ENCODE measurements at places on chromosomes 3 and 15. TPM values are rescaled to one million over a fixed set of nuclear protein-coding genes. Genes with fewer than 3 reads are reported as not detected.

DNA sequence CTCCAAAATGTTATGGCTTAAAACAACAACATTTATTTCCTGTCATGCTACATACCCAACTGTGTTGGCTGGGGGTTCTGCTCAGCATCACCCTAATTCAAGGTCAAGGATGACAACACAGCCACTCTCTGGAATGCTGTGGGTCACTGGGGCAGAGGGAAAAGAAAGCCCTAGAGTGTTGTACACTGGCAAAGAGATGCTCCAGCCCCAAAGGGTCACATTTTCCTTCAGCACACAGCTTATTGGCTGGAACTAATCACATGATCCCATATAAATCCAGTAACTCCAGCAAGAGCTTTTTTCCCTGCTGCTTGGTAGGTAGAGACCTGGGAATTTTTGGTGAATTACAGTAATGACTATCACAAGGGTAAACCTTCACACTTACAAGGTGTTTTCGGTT is 1041.4 kb downstream of the NTRK3 start:
- no peak for DNase-seq

GRCh38 chr3:59632760-59633573 is 583.1 kb upstream of the CFAP20DC start:
- no peak for DNase-seq

DNA sequence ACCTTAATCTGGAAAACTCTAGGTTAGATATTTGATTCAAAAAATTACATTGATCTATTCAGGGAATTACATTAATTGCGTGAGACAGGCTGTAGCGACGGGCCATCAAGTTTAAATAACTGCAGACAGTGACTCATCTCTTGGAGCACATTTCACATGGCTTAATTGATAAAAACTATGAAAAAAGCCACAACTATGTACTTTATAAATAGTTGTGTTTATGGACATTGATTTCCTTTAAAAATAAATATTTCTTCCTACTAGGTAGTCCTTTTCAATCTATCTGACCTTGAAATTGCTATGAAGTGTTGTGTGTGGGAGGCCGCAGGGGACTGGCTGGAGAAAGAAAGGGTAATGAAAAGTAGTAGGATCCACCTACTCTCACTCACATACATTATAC is 157.8 kb downstream of the IL1RAP start:
- DNase-seq, result no peak

DNA sequence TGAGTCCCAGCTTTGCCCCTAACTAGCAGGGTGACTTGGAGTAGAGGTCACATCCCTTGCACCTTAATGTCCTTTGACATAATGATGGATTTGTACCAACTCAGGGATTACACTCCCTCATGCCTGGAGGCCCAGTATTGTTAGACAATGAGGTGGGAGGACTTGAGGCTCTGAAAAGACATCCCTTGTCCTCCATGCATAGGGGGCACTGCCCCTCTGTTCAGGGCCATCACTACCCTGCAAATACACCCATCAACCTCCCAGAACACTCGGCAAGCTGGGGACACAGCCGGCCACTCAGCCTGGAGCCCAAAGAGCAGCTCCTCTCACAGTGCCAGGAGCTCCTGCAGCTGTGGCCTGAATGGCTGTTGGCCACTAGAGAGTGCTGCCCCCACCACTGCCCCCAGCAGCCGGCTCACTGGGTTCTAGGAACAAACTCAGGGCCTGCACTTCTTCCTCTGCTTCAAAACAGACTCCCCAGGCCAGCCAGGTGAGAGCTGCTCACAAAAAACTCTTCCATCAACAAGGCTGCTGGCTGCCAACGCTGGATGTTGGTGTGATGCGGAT is 90.2 kb downstream of the GABRB3 start:
- DNase-seq, result no peak

DNA sequence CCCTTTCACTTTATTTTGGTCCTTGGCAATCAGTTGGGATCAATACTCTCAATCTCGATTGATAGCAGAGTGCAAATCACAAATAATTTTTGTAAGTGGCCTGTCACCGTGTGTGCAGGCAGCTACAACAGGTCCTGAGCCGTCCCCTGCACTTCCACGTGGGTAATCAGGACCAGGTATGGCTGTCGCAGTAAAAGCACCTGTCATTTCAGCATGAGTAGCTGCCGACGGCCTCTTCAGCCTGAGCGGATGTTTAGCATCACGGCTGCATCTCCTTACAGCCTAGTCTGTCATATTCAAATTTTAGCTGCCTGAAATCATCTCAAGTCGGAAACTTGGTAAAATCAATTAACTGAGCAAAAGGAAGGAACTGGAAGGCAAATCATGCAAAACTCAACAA is 53.0 kb upstream of the FOXP1 start:
- DNase-seq, result no peak

- no peak for DNase-seq
These were observed 41.6 kb downstream of the IQCH start for GRCh38 chr15:67296188-67296587.

- DNase-seq, result no peak
These were observed 4.5 kb upstream of the MNS1 start for GRCh38 chr15:56469483-56469882.

GRCh38 chr3:194312743-194313281 is 38.3 kb downstream of the CPN2 start:
- DNase-seq, result no peak

DNA sequence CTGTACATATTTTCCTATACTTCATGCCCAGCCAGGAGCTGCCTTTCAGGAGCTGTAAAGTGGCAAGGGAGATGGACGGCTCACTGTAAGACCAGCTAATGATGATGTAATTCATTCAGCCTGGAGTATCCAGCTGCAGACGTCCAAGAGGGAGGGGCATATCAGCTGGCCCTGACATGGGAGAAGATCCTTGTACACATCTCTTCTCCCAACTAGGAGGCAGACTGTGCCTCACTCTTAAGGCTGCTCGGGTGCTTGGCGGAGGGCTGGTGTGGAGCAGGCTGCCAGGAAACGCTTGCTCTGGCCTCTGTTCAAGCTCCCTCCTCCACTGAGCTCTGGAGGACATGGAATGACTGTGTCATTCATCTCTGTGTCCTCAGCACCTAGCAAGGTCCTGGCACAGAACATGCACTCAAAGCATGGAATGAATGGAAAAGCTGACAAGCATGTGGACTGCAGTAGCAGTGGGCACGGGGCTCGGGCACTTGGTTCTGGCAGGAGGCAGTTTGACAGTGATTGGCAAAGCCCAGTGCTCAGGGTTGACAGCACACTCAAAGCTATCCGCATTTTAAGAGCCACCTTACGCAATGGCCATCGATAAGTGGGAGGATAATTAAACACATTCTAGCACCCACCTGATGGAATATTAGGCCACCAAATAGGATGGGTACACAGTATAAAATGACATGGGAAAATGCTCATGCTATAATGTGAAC is 72.4 kb downstream of the TBC1D2B start:
- DNase-seq, result no peak

- no peak for DNase-seq
These were observed 26.0 kb downstream of the TM4SF18 start for GRCh38 chr3:149307435-149307783.

DNA sequence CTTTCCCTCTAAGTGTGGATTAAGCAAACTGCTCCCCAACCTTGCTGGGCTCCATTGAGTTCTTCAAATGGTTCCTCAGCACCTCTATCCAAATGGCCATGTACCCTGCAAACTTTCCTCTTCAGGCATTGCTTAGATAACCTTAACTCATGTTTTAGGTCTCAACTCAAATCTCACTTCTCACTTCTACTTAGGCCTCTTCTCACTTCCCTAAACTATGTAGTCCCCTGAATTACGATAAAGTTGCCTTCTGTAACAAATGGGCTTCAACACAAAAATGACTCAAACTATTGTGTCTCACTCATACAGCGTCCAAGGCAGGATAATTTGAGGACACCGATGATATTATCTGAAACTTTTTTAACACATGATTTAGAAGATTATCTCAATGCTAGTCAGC is 62.4 kb upstream of the STAC start:
- no peak for DNase-seq

DNA sequence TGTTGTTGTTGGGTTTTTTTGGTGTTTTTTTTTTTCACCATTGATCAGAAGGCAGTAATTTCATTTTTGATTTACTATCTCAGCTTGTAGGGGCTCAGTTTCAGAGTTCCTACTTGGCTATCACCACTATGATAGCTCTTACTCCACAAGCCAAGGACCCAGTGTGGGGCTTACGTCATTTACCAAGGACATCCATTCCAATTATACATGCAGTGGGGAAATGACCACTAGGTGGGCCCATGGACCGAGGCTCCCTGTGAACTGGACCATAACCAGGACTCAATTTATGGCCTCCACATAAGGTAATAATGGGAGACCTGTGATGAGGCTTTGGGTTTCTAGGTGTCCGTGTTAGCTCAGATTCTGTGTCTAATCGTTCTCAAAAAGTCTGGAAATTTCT is 67.5 kb upstream of the CACNA1D start:
- DNase-seq, result no peak

GRCh38 chr3:9901967-9902366 is 681 bp upstream of the IL17RE start:
- no peak for DNase-seq

DNA sequence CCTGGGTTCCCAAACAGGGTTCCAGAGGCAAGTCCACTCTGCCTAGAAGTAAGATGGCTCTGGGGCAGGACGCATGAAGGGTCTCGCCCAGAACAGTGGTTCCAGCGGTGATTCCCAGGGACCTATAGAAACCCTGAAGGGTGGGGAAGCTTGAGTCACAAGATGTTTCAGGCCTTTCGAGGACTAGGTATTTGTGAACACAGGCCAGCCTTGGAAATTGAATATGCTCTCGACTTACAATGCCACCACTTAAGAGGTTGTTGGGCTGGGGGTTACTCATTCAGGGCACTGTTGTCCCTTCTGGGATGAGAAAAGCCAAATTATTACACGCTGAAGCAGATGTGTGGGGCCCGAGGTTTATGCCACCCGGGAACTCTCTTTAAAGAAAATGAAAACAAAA is 152.0 kb downstream of the TJP1 start:
- DNase-seq, result no peak

DNA sequence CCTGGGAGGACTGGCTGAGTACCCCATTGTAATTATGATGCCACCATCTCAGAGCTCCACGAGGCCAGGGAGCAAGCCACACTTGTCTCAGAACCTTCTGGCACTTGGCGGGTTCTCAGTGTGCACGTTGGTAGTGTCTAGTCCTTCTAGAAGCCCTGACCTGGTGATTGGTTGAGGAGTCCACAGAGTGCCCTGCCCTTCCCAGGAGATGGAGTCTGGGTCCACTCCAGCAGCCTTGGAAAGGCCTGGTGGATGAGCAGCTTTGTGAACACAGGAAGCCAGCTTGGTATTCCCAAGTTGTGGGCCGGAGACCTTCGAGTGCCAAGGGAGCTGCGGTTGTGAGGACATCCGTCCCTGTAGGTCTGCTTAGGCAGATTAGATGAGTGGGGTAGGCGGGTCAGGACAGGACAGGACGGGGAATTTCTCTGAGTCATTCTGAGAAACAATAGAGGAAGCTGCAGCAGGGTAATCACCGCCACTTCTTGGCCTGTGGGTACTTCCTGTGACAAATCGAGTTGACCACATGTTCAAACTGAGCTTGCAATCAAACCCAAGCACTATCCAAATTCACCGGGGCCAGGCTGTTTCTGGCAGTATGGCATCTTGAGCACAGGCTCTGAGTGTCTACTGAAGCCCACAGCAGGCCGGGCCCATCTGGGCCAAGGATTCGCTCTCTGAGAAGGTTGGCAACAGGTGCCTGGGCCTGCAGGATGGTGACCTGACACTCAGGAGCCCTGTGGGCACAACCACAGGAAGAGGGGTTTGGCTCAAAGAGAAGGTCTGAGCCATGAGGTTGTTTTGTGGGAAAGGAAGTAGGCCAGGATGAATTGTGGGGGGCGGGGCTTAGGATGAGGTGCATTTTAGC is 71.5 kb upstream of the PLXNA1 start:
- peak; percentile 98 for DNase-seq

DNA sequence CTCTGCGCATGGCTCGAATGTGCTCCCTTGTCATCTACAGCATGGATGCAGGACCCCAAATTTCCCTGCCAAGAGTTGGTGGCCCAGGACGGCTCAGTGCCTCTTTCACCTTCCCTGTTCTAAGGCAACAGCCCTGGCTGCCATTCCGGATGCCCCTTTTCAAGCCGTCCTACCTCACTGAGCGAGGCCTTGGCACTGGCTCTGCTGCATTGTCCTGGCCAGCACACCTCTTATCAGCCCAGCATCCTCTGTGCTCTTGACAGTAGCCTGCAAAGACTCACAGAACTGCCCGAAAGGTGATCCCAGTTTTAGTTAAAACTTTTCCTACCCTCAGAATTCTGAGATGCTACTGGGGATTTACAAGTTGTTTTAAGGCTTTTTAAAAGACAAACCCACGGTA is 122.0 kb downstream of the MECOM start:
- no peak for DNase-seq

DNA sequence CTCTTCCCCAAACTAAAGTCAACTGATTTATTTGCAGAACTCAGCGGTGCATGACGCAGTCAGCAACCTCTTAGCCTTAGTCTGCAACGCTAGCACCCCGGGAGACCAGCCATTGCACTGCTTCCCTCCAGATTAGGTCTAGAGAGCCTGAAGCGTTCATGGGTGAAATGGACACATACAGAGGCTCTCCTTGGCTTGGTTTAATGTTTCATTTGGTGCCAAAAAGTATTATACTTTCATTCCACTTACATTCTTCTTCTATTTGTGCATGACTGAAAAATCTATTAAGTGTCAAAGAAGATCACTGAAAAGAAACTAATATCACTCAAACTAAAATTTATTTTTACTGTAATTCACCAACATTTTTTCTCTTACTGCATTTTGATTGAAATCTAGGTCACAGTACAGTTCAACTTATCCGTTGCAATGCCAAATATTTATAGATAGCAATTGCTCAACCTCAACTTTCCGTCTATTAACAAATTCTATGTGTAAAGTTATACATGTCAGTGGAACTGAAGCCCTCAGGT is 116.2 kb downstream of the ROBO1 start:
- DNase-seq, result no peak

GRCh38 chr3:14872706-14873105 is 53.9 kb downstream of the FGD5 start:
- no peak for DNase-seq

DNA sequence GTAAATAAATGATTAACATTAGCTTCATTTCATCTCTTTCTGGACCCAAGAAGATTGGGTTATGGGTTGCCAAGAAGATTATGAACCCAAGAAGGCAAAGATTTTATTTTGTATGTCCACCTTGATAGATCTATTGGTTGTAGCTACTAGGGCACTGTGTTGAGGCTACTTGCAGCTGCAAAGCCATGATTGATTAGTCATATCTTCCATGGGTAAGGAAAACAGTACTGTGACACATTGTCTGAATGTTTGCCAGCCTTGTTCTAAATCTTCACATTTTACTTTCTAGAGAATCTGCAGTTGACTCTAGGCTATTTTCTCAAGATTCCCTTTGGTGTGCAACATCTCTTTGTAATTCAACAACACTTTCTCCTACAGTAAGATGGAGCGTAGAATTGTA is 229.2 kb upstream of the KCNH8 start:
- DNase-seq, result no peak

Gene DAPK2
- 3.7 TPM for polyA plus RNA-seq

Gene OXSR1
- 18.0 TPM for polyA plus RNA-seq

Gene ISY1
- polyA plus RNA-seq, result 72.2 TPM

Gene C3orf80
- polyA plus RNA-seq, result not detected

Gene TMEM212
- not detected for polyA plus RNA-seq

Gene PLA2G4E
- polyA plus RNA-seq, result not detected

Gene TMEM158
- polyA plus RNA-seq, result not detected

Gene ADAMTSL3
- 0.08 TPM for polyA plus RNA-seq

Gene RHOV
- 8.5 TPM for polyA plus RNA-seq

Gene GNAT1
- not detected for polyA plus RNA-seq

Gene CEP70
- polyA plus RNA-seq, result 2.5 TPM

Gene TRAT1
- not detected for polyA plus RNA-seq
